ENCODE measurements at places on chromosomes 7 and 10.
A peak's percentile ranks its signal among the peaks of the same experiment; 100 is the strongest.

DNA sequence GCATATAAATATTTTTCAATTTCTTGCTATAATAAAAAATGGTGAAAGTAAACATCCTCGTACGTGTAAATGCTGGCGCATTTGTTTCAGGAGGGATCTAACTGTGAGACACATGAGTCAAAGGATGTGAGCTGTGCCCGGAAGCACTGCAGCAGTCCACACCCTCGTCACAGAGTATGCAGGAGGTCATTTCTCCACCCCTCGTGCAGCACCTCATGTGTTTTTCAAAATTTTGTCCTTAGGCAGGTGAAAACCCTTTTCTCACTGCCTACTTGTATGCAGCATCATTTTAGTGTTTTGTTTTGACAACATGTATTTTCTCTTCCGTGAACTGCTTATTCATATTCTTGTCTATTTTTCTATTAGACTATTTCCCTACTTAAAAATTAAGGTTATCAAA lies 162.7 kb downstream of the AVL9 start:
- DNase-seq = no peak

GRCh38 chr10:74862625-74863024 lies 36.2 kb downstream of the KAT6B start:
- no peak for DNase-seq

DNA sequence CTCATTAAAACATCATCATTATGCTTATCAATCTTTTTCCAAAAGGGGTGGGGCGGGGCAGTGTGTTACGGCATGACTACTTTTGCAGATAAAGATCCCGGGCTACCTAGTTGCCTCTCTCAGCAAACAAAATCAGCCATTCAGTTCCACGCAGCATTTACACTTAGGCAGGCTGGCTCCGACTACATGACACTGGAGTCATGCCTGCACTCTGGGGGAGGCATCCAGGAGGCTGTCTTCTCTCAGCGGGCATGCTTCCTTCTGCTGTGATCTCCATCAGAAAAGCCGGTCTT lies 193.9 kb upstream of the TCF7L2 start:
- no peak for DNase-seq

DNA sequence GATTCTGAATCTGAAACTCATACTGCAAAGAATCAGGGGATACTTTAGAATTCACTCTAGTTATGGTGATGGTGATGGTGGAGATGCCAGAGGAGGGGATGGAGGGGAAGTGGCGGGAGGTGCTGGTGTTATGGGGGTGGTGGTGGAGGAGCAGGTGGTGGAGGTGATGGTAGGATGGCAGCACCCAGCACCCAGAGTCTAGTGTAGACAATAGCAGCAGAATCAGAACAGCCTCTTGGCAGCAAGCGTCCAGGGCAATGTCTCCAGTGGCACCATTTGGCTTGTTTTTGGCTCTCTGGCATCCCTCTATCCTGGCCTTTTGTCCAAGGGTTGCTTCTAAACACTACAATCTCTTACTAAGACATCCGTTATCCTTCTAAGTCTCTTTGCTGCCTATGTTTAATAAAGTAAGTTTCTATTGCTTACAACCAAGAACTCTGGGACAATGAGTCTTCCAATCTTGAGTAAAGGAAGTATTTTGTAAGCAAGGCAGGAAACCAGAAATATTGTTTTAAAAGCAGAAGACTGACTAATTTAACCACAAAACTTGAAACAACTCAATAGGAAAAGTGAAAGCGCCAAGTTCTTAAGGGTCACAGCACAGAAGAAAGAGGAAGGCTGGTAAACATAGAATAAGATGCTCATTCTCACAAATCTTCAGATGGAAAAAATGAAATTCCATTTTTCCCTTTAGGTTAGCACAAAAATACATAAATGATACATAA lies 42.4 kb upstream of the GDF10 start:
- no peak for DNase-seq

DNA sequence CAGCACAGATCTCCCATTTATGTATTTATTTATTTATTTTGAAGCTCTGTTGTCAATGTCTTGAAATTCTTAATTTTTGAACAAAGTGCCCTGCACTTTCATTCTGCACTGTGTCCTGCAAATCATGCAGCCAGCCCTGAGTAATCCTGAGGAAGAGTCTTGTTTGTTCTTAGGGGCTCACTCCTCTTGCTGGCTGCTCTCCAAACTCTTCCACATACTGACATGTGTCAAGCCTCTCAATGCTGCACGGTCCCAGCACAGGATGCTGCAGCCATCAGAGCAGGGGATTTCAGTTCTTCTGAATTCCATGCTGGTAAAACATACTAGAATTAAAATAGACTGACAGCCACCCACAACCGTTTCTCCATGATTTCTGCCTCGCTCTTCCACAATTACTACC lies 207.2 kb downstream of the PARD3 start:
- no peak for DNase-seq

- DNase-seq = no peak
Observed at GRCh38 chr7:13880789-13881188, 108.7 kb downstream of the ETV1 start.

DNA sequence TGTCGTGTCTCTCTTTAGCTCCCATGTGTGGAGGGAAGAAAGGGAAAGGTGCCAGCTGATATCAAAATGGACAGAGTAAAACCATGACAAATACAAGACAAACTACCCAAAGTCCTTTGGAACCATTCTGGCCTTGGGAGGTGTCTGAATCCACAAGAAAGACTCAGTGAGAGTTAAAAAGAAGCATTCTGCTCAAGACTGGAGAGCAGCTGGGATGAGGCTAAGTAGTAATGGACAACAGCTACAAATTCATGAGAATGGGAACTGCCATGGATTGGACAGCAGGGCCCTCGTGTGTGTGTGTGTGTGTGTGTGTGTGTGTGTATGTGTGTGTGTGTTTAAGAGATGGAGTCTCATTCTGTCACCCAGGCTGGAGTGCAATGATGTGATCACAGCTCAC lies 39.6 kb upstream of the MYL10 start:
- no peak for DNase-seq

DNA sequence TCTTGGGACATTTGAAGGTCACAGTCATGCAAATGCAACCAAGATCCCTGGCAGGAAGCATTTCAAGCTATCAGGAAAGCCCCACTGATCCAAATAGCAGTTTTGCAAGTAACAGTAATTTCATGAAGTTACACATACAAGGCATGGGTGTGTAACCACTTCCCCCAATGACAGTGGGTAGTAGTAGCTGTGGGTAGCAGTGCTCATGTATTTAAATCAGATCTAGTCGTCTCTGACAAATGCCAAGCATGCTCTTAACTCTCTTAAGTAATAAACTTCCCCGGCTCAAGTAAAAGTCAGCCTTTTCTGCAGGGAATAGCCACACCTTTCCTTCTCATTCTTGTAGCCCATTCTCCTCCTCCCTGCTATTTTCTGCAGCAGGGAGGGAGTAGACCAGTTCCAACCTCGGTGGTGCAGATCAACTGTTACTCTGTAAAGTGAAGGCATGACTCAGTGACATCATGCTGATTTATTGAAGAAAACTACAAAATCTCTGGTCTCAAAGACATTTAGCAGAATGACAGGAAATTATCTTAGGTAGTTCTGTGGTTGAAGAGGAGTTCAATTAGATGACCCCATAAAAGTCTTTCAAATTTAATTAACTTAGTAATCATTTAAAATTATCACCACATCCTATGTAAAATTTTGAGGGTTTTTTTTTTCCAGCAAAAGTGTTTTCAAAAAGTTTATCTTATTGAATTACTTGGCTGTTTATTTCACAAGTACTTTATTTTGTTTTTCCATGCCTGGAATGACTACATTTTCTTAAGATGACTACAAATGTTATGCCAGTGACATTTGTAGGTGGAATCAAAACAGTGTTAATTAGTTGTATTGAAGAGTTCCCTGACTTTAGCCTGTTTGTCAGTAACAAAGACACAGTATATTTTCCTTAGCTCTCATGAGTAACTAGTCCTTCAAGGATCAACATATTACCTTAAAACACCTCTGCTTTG lies 568.3 kb downstream of the INHBA start:
- DNase-seq = peak; percentile 37
